Activated T-cell treated with anti-CD3 and anti-CD28 coated beads for 24 hours (primary cell): ENCODE measurements at places on chromosomes 3 and 15.

DNA sequence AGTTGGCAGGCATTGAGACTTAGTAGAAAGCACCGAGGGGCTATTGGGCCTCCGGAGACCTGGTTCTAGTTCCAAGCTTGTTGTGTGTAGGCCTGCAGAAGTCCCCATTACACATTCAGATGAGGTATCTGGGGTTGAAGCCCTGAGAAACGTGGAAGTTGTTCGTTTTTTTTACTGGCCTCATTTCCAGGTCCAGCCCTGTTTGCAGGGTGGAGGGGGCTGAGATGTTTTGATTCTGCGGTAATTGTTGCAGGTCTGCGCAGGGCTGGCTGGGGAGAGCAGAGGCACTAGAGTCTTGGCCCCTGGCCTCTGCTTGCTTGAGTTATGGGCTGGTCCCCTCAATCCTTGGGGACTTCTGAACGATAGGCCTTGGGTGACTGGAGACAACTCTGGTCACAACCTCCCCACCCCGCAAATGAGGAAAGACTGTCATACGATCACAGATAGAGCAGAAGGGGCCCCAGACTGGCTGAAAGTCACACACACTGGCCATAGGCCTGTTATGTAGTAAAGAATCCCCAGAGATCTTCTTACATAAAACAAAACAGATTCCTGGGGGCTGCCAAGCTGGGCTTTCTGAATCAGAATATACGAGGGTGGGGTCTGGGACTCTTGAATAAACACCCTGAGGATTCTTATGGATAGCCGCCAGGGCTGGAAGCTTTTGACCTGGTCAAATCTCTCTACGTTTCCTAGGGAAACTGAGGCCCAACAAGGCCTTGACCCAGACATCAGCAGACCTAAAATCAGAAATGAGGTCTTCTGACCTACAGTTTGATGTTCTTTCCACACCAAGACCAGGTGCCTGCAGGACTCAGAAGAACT is 15.6 kb downstream of the KBTBD13 start:
- no peak for DNase-seq

GRCh38 chr3:123019591-123019990 is 8.0 kb downstream of the SEMA5B start:
- no peak for DNase-seq

DNA sequence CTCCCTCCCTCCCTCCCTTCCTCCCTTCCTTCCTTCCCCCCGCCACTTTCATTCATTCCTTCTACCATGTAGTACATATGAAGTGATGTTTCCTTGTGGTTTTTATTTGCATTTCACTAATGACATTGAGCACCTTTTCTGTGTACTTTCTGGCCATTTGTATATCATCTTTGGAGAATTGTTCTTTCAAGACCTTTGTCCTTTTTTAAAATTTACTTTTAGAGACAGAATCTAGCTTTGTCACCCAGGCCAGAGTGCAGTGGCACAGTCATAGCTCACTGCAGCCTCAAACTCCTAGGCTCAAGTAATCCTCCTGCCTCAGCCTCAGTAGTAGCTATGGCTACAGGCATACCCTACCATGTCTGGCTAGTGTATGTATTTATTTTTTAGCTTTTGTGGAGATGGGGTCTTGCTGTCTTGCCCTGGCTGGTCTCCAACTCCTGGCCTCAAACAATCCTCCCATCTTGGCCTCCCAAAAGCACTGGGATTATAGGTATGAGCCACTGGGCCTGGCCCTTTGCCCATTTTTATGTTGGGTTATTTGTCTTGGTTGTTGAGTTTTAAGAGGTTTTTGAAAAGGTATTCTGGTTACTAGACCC is 42.0 kb upstream of the CTDSPL2 start:
- no peak for DNase-seq

- no peak for DNase-seq
These were observed 8.0 kb upstream of the LTF start for GRCh38 chr3:46472736-46473135.

- no peak for DNase-seq
These were observed 158.6 kb downstream of the ADAM10 start for GRCh38 chr15:58590926-58591325.

GRCh38 chr3:27824312-27825200 is 102.4 kb upstream of the EOMES start:
- no peak for DNase-seq

GRCh38 chr3:15266510-15267376 is 60.7 kb downstream of the CAPN7 start:
- DNase-seq = no peak

GRCh38 chr3:129348734-129349133 is 70.1 kb downstream of the HMCES start:
- no peak for DNase-seq

DNA sequence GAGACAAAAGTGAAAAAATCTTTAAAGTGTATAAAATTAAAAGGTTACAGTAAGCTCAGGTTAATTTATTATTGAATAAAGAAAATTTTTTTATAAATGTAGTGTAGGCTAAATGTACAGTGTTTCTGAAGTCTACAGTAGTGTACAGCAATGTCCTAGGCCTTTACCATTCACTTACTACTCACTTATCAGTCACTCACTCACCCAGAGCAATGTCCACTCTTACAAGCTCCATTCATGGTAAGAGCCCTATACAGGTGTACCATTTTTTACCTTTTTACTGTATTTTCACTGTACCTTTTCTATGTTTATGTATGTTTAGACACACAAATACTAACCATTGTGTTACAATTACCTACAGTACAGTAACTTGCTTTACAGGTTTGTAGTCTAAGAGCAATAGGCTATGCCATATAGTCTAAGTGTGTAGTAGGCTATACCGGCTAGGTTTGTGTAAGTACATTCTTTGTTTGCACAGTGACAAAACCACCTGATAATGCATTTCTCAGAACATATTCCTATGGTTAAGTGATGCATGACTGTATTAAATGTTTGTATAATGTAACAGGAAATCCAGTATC is 38.1 kb upstream of the NECTIN3 start:
- no peak for DNase-seq

DNA sequence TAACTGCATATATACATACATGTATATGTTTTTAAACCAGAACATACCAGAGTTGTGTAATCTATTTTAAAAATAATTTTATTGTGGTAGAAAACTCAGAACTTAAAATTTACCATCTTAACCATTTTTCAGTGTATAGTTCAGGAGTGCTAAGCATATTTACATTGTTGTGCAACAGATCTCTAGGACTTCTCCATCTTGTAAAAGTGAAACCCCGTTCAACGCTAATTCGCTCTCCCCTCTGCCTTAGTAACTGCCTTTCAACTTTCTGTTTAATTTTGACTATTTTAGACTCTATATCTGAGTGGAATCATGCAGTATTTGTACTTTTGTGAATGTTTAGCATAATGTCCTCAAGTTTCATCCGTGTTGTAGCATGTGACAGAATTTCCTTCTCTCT is 51.8 kb upstream of the SSR3 start:
- DNase-seq = no peak

DNA sequence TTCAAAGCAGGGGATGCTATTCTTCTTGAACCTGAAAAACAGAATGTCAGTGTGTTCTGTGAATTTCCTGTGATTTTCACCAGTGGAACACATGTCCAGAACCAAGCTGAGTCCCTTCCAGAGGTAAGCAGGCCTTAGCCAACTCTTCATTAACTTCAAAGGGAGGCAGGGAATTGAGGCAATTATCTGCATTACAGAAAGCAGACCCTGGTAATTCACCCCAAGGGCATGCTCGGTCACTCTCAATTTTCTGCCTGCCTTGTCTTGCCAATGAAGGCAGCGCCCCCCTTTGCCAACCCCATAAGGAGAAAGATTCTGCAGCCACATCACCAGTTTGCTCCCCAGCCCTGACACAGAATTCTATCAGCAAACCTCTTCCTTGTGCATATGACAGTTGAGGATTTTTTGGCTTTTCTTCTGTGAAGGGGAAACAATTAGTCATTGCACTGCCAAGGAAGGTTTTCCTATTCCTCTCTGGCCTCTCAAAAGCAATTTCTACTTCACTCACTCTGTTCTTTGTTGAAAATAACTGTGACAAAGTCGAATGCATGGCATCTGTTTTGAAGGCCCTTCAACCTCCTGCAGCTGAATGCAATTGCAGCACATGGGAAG is 85.3 kb downstream of the HHLA2 start:
- no peak for DNase-seq
